ENCODE measurements at places on chromosomes 2 and 18.

GRCh38 chr2:43071599-43072550 lies 154.5 kb downstream of the ZFP36L2 start:
- no peak for DNase-seq

GRCh38 chr2:85419009-85419675 lies 628 bp downstream of the SH2D6 start:
- DNase-seq = peak; percentile 25

GRCh38 chr2:8693157-8693821 lies 11.4 kb downstream of the ID2 start:
- DNase-seq = peak; percentile 61

DNA sequence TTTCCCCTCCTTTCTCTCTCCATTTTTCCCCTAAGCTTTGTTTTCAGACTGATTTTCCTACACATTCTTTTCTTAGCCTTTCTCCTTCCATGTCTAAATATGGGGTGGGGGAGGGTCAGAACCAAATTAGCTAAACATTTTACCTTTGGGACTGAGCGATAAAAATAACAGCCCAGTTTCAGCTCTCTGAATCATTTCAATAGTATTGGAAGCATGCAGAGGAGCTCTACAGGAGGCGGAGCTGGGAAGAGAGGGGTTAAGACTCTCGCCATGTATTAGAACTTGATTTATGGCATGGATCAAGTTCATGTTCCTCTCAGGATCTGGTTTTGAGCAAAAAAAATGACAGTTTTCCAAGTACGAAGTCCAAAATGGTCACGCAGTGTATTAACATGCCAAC lies 109.1 kb downstream of the CPO start:
- no peak for DNase-seq

DNA sequence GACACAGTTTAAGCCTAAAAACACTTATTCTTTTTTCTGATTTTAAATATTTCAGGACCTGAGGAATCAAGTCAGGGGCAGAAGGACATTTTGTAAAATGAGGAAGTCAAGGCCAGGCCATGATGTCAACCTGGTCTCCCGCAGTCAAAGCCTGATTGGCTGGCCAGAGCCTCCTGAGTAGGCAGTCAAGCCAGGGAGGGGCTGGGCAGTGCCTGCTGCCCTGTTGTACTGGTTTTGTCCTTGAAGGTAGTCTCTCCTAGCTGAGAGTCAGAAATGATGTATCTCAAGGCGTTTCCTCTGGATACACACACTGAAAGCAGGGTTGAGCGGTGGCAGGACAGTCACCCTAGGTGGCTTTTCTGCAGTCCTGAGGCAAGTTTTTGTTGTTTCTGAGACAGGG lies 19.8 kb downstream of the CCT7 start:
- no peak for DNase-seq

- DNase-seq = no peak
These were observed 111.9 kb downstream of the KCTD1 start for GRCh38 chr18:26436176-26437051.

DNA sequence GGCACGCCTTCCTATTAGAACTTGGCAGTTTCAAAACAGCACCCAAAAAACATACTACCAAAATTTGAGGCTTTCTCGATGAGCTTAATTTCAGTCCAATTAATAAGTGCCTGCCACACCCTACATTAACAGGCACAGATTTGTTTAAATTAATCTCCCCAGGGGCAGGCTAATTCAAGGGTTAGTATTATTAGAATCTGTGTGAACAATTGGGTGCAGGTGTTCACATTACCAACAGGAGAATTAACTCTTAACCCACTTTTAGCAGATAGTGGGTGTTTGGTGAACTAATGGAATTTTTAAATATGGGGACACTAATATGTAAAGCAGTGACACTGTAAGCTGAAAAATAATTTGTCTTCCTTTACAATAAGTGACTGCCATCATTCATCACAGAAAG lies 4.1 kb downstream of the MBD2 start:
- no peak for DNase-seq

- DNase-seq = no peak
These were observed 263.7 kb downstream of the ATAD2B start for GRCh38 chr2:23662941-23663920.

- DNase-seq = no peak
These were observed 23.4 kb upstream of the TANK start for GRCh38 chr2:161136696-161137324.

- no peak for DNase-seq
These were observed 60.1 kb downstream of the POLR1A start for GRCh38 chr2:86045541-86045940.

GRCh38 chr2:27471961-27472360 lies 17.6 kb downstream of the IFT172 start:
- DNase-seq = no peak

- DNase-seq = no peak
These were observed 51.6 kb upstream of the CCBE1 start for GRCh38 chr18:59748628-59749360.

GRCh38 chr2:187586011-187586641 lies 31.9 kb upstream of the TFPI start:
- DNase-seq = no peak

DNA sequence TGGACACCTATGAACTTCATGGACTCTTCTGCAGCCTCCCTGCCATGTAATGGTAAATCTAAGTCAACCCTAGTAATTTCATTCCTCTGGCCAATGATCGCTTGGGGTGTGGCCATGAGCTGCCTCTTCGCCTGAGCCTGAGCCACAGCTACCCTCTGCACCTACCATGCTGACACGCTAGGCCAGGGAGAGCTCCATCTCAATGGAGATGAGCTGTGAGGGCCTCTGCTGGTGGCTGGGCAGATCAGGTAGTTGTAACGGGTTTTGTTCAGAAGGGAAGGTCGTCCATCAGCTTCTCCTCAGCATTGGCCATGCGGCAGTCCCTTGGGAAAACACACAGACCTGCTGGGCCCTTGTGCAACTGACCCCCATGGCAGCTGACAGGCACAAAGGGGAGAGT lies 24.4 kb downstream of the MPHOSPH10 start:
- peak; percentile 27 for DNase-seq

- no peak for DNase-seq
These were observed 936.1 kb upstream of the ACVR2A start for GRCh38 chr2:146908776-146909175.
